ENCODE measurements at places on chromosomes 11 and 22.

DNA sequence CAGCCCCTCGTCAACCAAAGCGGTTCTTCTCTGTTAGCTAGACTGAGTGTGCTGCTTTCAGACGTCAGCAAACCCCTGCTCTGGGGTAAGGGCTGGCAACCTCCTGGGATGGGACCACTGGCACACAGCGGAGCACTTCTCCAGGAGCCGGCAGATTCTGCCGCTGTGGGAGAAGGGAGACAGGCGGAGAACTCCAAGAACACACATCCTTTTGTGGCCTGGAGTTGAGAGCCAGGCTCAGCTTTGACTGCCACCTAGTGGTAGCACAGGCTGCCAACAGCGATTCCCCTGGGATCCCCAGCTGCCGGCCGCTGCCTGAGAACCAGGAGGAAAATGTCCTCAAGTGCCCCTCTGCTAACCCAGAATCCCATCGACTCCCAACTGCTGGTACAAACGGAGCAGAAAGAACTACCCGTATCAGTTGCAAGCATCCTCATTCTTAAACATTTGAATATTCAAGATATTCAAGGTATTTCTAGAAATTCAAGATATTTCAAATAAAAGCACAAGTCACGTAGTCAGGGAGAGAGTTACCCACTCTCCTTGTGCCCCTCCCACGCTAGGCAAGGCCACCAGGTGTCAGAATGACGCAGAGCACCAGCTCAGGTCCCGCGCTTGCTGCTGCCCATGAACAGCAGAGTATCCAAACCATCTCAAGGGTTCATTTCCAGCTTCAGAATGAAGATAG, 4.9 kb downstream of the LTO1 start:
- peak; percentile 51 for DNase-seq
- peaks cover 34% of the 10 kb centered on the region for H3K4me1 ChIP-seq
- no peak overlapping the region for H3K4me3 ChIP-seq
- H3K27ac ChIP-seq: peak overlapping the region; percentile 68

- H3K27me3 ChIP-seq: no peaks in the 10 kb centered on the region
- no peak overlapping the region for H3K4me3 ChIP-seq
- no peaks in the 10 kb centered on the region for H3K36me3 ChIP-seq
- no peaks in the 10 kb centered on the region for H3K4me1 ChIP-seq
- no peak overlapping the region for H3K27ac ChIP-seq
- no peak for DNase-seq
Measured at GRCh38 chr11:134846328-134847082, 434.5 kb upstream of the B3GAT1 start.

GRCh38 chr22:20243537-20244249, 24.4 kb downstream of the RTN4R start:
- peaks cover 52% of the 10 kb centered on the region for H3K4me1 ChIP-seq
- H3K4me3 ChIP-seq: peak overlapping the region; percentile 87
- H3K27ac ChIP-seq: peak overlapping the region; percentile 97
- peak; percentile 44 for DNase-seq

- H3K27ac ChIP-seq: no peak overlapping the region
- no peaks in the 10 kb centered on the region for H3K27me3 ChIP-seq
- no peak for DNase-seq
- no peaks in the 10 kb centered on the region for H3K36me3 ChIP-seq
- H3K4me1 ChIP-seq: no peaks in the 10 kb centered on the region
Measured at GRCh38 chr11:125881291-125881690, 6.2 kb upstream of the HYLS1 start.

- no peak overlapping the region for H3K4me3 ChIP-seq
- no peak for DNase-seq
- peaks cover 29% of the 10 kb centered on the region for H3K4me1 ChIP-seq
- no peaks in the 10 kb centered on the region for H3K27me3 ChIP-seq
- no peaks in the 10 kb centered on the region for H3K36me3 ChIP-seq
Measured at GRCh38 chr11:87083029-87083428, 45.3 kb downstream of the TMEM135 start.

- no peaks in the 10 kb centered on the region for H3K27me3 ChIP-seq
Measured at GRCh38 chr22:24433828-24434470, 6.5 kb downstream of the ADORA2A start.

DNA sequence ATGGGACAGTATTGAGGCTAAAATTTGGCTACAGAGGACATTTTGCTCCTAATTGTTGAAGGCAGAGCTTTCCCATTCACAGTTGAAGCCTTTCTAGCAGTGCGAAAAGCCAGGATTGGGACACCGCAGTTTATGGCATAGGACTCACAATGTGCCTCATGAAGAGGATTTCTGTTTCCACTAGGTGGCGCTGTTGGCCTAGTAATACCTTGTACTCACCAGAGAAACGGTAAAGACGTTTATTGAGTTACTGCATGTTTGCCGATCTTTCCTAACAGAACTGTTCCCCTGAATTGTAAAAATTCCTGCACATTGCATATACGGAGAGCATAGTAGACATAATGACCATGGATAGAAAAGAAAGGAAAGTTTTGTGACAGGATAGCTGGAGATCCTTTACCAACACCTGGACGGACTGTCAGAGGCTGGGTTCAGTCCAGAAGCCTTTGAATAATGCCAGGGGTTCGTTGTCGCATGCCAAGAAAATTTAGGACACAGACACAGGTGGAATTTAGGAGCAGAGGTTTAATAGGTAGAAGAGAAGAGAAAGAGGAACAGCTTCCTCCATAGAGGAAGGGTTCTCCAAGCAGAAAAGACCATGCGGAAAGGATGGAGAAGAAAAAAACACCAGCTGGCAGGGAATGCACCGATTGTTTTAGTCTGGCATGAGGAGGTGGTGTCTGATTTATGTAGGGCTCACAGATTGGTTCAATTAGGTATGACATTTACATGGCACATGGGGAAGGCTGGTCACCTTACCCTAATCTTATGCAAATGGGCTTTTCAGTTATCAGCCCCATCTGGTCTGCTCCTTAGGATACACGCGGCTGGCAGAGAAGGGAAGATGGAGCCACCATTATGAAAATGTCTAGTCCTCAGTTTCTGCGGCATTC, 10.8 kb upstream of the OR51D1 start:
- H3K27me3 ChIP-seq: peaks cover 46% of the 10 kb centered on the region
- peaks cover 11% of the 10 kb centered on the region for H3K36me3 ChIP-seq
- H3K27ac ChIP-seq: no peak overlapping the region

DNA sequence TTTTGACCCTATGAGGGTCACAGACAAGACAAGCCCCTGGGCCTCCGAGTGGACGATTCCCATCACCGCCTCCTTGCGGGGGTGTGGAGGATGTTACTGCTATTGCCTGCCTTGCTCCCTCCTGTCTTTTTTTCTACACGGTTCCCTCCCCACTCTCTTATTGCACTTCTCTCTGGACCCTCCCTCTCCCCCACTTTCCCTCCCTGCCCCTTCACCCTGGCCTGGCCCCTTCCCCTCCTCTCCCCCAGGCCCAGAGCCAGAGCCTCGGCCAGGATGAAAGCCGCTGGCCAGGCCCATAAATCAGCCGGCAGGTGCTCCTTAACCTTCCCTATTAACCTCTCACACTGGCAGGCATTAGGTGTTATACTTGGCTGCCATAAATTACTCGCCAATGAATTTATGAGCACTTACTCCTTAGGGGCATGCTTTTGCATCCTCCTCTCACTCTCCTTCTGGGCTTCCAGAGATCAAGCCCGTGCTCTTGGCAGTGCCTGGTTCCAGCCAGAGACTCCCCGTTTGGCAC, 18.3 kb upstream of the ALX4 start:
- H3K27me3 ChIP-seq: peaks cover 63% of the 10 kb centered on the region
- no peak overlapping the region for H3K4me3 ChIP-seq
- no peak overlapping the region for H3K27ac ChIP-seq
- no peak for DNase-seq
- H3K4me1 ChIP-seq: no peaks in the 10 kb centered on the region
- H3K36me3 ChIP-seq: no peaks in the 10 kb centered on the region

DNA sequence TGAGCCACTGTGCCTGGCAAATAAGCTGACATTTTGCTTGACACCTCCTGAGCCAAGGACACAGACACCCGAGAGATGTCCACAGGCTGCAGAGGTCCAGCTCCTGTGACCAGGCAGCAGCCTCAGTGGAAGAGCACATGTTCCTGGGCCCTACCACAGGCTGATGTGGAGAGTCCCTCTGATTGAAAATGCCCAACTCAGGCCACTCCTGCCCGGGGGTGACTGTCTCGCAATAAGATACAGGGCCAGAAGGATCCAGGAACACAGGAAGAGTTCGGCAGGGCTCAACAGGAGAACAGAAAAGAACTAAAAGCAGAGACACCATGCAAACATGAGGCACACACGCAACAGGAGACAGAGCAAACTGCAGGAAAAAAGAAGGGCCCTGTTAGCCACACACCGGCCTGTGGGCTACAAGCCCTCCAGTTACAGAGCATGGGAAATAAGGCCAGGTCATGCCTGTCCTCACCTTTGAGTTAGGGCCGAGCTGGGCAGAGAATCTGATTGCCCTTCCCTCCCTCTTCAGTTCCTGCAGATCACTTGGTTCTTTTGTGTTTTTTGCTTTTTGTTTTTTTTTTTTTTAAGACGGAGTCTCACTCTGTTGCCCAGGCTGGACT, 28.3 kb upstream of the MALAT1 start:
- peak overlapping the region; percentile 38 for H3K4me3 ChIP-seq
- peaks cover 3% of the 10 kb centered on the region for H3K4me1 ChIP-seq
- no peak for DNase-seq
- H3K36me3 ChIP-seq: no peaks in the 10 kb centered on the region
- H3K27ac ChIP-seq: peak overlapping the region; percentile 99

Measured in naive thymus-derived CD8-positive, alpha-beta T cell (primary cell).